ENCODE measurements at places on chromosomes 7 and 10.

- no peak for DNase-seq
Observed at GRCh38 chr10:131730771-131731497, 169.9 kb upstream of the PPP2R2D start.

- no peak for DNase-seq
Observed at GRCh38 chr10:122475591-122476332, 14.4 kb downstream of the HTRA1 start.

DNA sequence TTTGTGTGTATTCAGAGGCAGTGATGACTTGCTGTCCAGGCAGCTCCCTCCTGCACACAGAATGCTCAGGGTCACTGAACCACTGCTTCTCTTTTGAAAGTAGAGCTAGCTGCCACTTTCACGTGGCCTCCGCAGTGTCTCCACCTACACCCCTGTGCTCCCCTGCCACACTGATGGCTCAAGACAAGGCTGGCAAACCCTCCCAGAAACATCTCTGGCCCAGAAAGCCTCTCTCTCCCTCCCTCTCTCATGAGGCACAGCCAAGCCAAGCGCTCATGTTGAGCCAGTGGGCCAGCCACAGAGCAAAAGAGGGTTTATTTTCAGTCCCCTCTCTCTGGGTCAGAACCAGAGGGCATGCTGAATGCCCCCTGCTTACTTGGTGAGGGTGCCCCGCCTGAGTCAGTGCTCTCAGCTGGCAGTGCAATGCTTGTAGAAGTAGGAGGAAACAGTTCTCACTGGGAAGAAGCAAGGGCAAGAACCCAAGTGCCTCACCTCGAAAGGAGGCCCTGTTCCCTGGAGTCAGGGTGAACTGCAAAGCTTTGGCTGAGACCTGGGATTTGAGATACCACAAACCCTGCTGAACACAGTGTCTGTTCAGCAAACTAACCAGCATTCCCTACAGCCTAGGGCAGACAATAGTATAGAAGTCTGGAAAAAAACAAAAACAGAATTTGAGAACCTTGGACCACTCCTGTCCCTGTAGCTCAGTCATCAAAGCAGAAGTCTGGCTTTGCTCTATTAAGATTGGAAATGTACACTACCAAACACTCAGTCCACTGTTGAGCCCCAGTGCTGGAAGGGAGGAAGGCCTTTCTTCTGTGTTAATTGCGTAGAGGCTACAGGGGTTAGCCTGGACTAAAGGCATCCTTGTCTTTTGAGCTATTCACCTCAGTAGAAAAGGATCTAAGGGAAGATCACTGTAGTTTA is 15.8 kb downstream of the SCD start:
- no peak for DNase-seq

DNA sequence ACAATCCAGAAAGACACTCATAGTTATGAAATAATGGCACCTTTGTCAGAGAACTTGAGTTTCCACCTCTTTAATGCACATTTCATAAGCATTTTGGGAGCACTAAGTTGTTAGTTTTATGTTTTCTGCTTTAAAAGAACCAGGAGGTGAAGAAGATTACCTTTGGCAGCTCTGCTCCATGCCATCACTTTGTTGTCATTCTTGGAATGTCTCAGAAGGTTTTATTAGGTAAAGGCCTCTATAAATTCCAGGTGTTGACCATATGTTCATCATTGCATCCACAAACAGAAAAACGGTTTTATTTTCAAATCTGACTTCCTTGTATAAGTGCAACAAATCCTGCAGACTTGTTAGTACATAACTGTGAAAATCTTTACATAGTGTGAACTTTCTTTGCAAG is 424.8 kb downstream of the MDFIC start:
- no peak for DNase-seq

DNA sequence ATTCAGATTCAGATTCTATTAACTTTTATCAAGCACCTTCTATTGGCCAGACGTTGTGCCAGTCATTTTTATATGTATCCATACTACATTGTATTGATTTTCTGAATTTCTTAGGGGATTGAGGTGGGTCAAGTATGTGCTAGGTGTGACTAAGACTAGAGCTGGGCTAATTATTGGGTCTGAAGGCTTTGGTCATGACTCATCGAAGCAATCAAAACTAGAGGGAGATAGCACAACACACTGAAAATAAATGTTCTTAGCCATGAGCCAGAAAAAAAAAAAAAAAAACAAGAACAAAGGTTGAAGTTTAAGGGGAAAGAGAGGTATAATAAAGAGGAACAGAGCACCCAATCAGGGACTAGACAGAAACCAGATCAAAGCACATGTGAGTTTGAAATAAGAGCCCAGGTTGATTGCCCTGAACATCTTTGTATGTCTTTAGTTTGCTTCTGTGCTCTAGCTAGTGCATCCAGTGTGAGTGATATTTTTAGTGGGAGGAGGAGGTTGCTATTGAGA is 171.6 kb upstream of the FOXP2 start:
- no peak for DNase-seq

DNA sequence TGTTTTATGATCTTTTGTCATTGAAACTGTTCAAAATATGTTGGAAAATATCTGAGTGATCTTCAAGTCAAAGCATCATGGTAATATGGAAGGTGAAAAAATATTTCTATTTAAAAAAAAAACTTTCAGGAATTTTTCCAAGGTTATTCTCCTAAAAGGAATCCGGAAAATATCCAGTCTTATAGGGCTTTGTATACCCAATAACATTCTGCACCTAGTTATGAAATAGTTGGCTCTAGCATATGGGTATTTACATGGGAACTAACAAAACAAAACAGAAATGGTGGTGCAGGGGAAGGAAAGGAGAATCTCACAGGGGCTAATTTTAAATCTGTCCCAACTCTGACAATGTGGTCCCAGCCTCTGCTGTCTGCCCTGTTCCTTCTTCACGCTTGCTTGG is 167.1 kb upstream of the RHEB start:
- DNase-seq, result no peak

DNA sequence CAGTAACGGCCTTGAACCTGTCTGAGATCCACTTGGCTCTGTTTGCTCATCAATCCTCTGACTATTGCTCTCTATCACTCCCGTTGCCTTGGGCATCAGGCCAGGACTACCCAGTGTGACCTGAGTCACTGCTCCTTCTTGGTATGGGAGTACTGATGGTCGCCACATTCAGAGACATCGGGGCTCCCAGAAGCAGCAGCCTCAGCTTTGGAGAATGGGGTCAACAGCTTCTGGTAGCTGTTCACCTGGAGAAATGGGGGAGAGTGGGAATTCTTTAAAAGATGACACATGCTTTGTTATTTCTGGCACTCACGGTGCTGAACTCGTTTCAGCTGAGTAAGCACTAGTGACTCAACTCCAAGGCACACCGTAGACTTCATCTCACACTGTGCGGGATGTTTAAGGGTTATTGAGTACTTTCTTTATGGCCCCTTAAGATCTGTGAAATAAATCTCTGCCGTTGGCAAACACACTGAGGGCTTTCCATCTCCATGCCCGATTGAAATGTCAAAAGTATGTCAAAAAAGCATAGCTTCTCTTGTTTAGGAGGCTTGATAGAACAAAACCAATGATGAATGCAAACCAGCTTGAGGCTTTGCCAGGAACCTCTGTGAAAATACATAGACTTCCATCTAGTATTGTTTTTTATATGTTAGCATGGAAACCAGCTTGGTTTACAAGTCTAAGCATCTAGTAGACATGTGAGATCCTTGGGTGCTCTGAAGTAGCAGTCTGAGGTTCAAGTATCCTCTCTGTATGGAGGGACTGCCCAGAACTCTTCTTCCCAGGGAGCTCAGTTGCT is 333.1 kb downstream of the CXCL12 start:
- no peak for DNase-seq

- no peak for DNase-seq
Observed at GRCh38 chr10:5559642-5560141, 34.9 kb downstream of the CALML3 start.

GRCh38 chr7:24752073-24752800 is 5.0 kb downstream of the GSDME start:
- no peak for DNase-seq

DNA sequence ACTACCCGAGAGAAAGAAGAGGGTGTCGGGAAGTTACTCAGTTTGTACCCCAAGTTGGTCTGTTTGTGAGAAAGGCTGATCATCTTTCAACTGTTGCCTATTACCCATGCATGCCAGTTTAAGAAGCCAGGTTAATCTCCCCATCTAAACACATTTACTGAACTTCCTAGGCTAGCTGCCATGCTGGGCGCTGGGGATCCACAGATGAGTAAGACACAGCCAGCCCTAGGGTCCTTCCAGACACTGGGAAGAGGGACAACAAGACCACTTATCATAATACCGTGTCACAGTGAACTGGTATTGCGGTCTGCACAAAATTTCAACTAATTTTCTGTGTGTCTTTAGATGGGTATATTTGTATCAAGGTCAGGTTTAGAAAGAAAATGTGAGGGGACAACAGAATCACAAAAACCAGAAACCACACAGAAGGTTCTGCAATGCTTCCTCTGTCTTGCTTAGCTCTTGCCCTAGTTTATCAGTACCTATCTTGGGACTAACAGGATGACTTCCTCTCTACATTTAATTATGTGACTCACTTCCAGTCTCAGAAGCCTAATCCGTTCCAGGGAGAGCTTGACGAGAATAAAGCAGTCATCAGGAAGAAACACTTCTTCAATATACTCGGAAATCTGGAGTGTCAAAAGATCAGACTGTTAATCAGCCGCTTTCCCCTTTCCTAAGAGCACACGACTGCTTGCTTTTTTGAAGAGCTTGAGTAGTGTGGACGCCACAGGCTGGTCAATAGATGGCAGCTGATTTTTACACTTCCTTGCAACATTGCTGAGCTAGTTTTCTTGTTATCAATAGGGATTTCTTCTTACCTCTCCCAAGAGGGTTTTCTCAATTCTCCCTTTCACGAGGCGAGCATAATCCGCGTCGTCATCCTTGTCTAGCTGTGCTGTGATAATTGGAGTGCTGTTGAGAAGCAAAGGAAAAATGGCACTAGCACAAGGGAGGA is 45.7 kb downstream of the POLR3A start:
- DNase-seq, result no peak

DNA sequence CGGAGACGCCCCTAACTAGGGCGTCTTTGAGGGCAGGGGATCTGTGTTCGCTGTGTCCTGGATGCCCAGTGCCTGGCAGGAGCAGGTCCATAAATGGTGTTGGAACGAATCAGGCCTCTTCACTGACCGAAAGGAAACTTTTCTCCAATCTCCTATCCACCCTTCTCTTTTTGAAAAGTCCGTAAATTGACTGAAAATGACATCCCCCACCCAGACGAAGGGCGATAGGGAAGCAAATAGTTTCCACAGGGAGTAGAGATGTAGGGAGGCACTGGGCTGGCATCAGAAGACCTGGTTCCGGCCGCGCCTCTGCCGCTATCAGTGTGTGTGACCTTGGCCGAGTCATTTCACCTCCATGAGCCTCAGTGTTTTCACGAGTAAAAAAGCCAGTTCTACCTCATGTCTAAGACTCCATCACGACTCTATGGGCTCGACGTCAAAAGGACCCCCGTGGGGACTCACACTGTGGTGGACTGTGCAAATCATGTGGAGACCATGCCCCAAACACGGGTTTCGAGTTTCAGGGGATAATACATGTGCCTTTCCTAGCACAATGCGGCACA is 497 bp upstream of the RAB11FIP2 start:
- DNase-seq, result no peak

DNA sequence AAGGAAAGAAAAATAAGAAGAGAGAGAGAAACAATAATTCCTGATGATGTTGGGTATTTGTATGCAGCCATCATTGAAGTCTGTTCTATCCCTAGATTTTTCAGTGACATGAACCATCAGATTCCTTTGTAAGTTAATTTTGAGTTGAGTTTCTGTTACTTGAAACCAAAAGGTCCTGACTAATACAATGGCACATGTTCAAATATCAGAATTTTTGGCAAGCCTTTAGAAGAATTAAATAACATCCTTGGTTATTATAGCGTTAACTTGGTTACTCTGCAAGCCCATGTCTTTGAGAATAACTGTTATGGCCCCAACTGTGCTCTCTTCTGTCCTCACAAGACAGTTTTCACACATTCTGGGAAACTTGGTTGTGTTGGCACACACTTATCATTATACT is 66.5 kb downstream of the SYPL1 start:
- no peak for DNase-seq

DNA sequence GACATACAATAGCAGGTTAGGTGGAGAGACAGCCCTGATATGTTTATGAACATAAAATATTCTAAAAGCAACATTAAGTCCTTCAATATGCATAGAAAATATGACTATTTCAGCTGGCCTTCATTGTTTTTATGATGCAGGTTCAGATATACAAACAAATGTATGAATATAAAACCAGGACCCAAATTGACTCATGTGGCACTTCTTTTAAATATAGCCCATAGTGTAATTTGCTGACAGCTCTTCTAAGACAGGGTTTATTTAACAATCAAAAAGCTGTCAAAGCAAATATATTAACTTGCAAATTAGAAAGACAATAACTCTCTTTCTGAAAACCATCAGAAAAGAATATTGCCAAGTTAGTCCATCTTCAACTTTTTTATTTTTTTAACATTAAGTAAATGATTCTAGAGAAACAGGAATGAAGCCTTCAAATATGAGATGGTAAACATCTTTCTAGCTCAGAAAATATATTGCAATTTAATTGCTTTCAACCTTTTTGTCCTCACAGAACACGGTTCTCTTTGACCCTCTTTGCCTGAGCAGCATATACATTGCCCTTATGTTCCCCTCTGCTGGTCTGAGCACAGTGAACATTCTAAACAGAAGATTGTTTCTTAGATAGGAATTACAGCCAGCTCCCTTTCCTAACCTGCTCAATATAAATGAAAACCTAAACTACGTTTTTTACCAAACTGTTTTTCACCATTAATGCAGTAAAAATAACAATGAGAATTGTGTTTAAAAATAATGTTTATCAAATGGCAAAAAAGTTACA is 82.8 kb downstream of the CACNA2D1 start:
- no peak for DNase-seq

DNA sequence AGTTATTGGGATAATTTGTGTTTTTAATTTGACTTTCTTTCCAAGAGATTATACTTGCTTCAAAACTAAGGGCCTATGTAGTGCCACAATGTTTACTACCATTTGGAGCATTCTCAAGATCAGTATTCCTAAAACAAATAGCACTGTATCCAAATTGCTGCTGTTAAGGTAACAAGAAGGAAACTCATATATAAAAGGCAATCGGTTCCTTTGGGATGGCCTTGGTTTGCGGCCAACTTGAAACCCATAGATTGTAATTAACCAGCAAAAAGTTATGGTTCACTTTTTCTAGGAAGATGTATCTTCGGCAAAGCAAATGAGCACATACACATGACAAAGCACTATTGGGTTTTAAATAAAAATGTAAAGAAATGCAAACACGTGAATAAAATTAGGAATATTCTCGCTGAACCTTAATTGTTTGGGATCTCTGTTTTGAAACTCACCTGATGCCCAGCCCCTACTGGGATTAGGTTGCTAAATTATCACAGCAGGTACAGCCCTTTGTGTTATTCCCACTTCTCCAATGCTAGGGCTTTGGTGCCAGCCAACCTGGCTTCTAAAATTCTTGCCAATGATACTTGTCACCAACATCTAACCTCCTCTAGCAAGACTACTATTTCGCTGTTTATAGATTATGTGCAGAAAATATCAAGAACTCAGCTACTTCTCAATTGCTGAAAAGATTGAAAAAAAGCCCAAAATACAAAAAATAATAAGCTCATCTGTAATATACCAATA is 16.0 kb downstream of the CDNF start:
- no peak for DNase-seq

- DNase-seq, result no peak
Observed at GRCh38 chr7:114540291-114540690, 125.7 kb downstream of the FOXP2 start.

- no peak for DNase-seq
Observed at GRCh38 chr7:150586068-150586784, 19.0 kb downstream of the GIMAP4 start.

Measured in activated CD4-positive, alpha-beta T cell treated with anti-CD3 and anti-CD28 coated beads, Interleukin-2, amount 50 U/mL, for 16 hours (primary cell).